ENCODE measurements at places on chromosomes 7 and 10.

- no peak for DNase-seq
These were observed 14.4 kb upstream of the FRA10AC1 start for GRCh38 chr10:93716766-93717165.

- no peak for DNase-seq
These were observed 756.0 kb downstream of the KCNMA1 start for GRCh38 chr10:76881477-76882220.

DNA sequence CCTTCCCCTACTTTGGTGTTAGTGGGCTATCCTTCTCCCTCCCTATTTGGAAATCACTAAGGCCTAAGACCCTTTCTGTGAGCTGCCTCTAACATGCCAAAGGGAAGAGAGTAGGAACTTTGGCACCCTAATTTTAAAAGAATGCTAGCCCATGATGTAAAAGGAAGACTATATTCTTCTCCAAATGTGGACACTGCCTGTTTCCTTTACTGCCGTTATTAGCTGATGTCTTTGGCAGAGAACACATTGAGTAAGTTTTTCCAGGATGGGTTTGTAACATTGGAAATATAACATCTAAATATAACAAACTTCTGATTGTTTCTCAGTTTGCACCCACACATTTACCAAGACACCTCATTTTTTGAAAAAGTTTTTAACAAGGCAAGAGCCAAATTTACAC is 56.9 kb upstream of the TNKS2 start:
- no peak for DNase-seq

- DNase-seq: no peak
These were observed 90.1 kb downstream of the NPSR1 start for GRCh38 chr7:34747867-34748727.

Data from CD4-positive, alpha-beta T cell treated with Interleukin-17A for 4 hours (primary cell).